ENCODE measurements at places on chromosomes 6 and 20.

DNA sequence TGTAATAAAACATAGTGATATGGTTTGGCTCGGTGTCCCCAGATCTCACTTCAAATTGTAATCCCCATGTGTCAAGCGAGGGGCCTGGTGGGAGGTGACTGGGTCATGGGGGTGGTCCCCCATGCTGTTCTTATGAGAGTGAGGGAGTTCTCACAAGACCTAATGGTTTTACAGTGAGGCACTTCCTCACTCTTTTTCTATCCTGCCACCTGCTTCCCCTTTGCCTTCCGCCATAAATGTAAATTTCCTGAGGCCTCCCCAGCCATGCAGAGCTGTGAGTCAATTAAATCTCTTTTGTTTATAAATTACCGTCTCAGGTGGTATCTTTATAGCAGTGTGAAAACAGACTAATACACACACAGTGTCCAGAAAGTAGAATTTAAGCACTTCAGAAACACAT lies 78.5 kb downstream of the REPS1 start:
- no peak for DNase-seq

- DNase-seq = no peak
These were observed 38.8 kb downstream of the SESN1 start for GRCh38 chr6:109055771-109056235.

DNA sequence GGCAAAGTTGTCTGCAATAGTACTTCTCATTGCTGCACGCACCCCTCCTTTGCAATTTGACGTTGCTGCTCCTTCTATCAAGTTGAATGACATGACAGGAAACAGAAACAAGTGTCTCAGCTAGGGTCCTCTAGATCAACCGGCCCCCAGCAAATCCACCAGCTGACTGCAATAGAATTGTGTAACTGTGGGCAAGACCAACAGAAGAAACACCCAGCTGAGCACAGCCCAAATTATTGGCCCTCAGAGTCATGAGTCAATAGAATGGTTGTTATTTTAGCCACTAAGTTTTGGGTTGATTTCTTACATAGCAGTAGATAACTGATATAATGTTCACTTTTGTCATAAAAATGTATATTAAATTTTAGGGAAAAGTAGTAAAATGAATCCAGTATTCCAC lies 202.7 kb downstream of the MAFB start:
- no peak for DNase-seq

DNA sequence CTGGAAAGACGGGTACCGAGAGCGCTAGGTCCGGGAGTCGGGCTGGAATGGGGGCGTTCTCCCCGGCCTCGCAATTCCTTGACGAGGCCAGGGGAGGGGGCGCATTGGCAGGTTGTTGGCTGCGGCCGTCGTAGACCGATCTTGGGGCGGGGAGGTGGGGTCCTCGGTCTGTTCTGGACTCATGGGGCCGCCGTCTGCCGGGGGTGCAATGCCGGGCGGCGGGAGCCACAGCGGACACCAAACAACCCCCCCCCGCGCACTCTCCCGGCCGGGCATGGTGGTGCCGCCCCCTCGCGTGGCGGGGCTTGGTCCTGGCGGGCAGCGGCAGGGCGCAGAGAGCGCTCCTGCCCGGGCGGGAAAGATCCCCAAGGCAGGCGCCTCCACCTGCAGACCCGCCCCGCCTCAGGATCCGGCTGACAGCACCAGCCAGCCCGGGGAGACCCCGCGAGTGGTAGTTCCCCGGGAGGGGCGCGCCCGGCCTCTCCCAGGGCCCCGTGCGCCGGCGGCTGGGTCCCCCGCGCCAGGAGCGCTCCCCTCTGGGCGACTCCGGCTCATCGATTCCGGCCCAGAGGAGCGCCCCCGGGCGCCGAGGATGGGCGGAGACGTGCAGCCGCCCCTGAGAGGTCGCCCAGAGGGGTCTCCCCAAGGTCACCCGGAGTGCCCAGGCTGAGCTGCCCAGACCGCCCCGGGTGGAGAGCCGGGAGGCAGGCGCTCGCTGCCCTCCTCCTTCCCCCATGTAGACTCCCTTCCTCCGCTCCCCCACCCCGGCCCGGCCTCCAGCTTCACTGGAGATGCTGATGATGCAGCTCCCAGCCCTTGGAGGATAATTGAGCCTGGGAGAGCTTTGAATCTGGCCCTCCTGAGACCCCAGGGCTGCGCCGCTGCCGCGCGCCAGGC lies 709 bp downstream of the PPP1R16B start:
- DNase-seq = no peak

DNA sequence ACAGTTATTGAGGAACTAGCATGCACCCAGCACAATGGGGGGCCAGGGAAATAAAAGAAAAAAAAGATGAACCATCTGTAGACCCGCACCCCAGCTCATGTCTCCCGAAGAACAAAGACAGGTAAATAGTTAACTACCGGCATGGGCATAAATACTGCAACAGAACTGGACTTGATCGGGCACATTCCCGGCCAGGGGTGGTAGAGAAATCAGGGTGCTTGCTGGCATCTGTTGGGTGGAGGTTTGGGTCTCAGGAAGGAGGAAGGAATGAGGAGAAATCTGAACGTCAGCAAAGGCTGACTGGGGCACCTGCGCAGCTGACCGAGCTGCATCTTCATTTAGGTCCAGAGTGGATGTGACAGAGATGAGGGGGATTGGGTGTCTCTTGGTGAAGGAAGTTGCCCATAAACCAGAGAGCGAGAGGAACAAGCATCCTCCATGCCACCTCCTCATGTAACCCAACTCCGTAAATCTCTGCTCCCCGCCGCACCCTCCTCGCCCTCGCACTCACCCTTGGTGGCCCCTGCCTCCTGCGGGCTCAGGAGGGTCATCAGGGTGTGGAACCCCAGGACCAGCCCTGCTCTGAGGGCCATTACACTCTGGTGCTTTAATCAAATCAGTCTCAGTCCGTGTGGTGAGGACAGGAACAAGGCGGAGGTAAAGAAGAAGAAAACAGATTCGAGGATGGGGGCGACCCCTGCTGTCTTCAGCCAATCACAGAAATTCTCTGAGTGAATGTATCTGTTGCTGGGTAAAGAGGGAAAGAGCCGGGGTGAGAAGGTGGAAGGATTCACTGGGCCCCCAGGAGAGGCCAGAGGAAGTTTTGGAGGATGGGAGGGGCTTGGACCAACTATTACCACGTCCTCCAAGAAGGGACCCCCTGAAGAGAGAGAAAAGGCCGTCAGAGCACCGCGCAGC lies at the start of gene HLA-DOA:
Gene HLA-DOA, minus strand, starts transcription at position 648 of the 918 bp plus-strand sequence.
- peak; percentile 62 for DNase-seq

DNA sequence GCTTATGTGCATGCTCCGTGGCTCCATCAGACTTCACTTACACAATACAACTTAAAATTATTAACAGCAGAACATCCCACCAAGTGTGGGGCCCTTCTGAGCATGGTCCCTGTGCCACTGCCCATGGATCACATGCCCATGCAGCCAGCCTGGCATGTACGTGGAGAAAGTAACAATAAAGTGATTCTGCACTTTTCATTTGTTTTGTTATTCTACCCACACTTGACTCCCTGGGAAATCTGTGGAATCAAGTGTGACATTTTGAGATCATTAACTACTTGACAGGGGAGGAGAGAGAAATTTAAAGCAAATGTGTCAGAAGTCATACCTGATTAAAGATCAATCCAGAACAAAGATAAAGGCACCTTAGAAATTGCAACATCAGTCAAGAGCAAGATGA lies 112.0 kb downstream of the ISM1 start:
- no peak for DNase-seq

DNA sequence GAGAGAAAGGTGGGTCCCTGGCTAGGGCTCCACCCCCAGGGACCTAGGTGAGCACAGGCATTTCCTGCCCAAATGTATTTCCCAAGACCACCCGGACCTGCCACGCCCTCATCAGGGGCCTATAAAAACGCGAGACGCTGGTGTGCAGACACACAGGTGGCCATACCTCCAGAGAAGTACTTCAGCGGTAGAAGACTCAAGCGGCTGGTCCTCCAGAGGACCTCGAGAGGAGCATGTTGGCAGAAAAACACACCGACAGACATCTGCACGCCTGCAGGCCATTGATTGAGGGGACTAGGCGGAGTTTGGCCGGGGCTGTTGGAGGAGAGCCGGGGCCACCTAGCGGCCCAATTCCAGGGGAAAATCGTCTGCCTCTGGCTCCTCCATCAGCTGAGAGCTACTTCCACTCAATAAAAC lies 695.8 kb upstream of the MMS22L start:
- DNase-seq = peak; percentile 1

- peak; percentile 17 for DNase-seq
These were observed 923 bp downstream of the GMDS start for GRCh38 chr6:2244261-2245102.

DNA sequence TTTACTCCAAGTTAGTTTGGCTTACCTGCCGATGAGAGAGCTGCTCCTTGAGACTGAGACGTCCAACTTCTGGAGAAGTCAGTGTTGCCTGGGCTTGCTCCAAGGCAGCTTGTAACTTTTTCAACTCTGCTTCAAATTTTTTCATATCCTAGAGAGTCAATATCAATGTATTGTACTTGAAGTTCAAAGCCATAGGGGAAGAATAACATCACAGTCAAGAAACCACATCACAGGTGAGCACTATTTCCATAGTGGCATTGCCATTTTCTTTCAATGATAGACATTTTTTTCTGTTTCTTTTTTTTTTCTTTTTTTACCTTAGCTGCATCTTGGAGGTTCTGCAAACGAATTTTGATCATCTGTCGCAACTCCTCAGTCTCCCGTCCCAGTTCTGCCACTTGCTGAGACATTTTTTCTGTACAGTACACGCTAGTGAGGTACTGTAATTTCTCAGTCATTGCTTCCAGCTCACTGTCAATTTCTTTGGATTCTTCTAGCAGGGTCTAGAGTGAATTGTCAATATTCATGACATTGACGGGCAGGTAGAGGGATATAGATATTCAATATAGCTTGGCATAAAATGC lies 326.7 kb downstream of the SYNE1 start:
- peak; percentile 83 for DNase-seq

DNA sequence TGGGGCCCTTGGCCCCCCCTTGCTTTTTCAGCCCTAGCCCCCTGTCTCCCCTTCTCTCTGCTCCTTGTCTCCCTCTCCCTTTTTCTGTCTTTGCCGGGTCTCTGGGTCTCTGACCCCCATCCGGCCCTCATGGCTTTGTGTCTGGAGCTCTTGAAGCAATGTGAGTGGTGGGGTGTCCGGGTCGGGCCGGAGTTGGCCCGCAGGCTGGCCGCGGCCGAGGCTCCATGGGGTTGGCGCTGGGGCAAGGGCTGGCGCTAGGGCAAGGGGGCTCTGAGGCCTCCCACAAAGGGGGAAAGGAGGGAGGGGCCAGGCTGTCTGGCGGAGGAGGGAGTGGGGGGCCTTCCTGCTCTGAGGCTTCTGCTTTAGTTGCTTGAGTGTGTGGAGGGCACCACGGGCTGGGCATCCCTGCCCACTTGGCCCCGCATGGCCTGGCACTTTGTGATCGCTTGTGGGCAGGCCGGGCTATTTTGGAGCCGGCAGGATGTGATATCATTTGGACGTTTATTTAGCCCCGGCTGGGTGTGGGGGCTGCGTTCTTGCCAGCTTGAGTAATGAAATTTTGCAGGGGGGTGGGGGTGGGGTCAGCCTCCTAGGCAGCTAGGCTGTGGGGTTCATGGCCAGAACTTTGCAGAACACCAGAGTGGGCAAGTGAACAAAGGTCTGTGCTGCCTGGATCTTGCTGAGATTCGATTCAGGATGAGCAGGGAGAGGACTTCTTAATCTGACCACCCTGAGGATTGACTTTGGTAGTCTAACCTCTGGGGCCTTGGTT lies 78.7 kb upstream of the MYL9 start:
- DNase-seq = no peak

GRCh38 chr6:26392932-26393636 lies 9.0 kb upstream of the BTN3A1 start:
- DNase-seq = no peak

- DNase-seq = no peak
These were observed 29.7 kb downstream of the GINS1 start for GRCh38 chr20:25437153-25437581.

GRCh38 chr6:17012421-17013225 lies 89.2 kb upstream of the STMND1 start:
- DNase-seq = no peak

DNA sequence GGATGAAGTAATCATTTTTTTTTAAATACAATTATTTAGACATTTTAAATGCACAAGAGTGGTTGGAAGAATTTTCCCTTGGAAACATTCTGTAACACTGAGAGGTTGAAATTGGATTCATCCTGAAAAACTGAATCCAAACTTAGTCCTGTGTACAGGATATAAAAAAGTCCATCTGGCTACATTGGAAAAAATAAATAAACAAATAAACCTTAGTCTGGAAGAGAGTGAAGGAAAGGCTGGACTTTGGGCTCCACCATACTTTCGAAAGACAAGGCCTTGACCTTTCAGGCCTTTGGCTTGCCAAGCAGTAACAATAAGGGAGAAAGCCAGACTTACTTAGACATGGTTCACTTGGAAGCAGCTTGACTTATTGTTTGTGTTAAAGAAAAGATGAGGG lies 664.3 kb downstream of the TENT5A start:
- DNase-seq = no peak

DNA sequence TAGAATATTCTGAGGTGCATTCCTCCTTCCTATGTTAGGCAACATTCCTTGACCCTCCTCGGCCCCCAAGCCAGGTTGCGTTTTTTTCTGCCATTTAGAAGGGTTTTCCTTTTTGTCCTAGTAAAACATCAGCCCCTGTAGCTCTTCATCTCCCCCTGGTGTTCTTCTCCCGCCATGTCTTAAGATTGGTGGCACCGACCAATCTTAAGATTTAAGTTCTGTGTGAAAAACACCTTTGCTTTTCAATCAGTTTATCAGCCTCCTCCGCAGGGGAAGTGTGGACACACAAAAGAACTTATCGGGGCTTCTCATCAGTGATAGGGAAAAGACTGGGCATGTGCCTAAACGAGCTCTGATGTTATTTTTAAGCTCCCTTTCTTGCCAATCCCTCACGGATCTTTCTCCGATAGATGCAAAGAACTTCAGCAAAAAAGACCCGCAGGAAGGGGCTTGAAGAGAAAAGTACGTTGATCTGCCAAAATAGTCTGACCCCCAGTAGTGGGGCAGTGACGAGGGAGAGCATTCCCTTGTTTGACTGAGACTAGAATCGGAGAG lies 719 bp upstream of the EDN1 start:
- DNase-seq = peak; percentile 41

GRCh38 chr6:21026576-21027273 lies 492.5 kb downstream of the CDKAL1 start:
- no peak for DNase-seq

GRCh38 chr6:37648465-37649330 lies 49.0 kb downstream of the MDGA1 start:
- DNase-seq = no peak

- no peak for DNase-seq
These were observed 1.5 kb downstream of the AGER start for GRCh38 chr6:32182555-32182981.

GRCh38 chr6:111623046-111623718 lies 17.5 kb upstream of the TRAF3IP2 start:
- DNase-seq = no peak

DNA sequence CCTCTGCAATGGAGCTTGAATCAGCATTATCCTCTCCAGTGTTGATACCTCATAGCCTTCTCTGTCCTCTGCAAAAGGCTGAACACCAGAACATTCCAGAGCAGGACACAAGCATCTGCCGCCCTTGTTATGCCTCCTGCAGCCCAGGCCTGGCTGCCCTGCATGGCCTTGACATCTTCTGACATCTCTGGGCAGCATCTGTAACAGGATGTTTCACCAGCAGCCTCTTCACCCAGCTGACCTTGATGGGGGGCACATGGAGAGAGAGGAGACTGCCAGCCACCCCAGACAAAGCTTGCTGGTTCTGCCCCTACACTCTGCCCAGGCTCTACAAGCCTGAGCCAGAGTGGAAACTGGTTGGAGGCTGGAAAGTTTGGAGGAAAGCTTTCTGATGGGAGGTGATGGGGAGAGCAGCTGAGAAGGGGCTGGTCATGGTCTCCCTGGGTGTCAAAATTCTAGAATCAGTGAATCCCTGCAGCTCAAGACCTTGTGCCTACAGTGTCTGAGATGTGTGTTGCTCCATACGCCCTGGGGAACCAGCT lies 145.1 kb downstream of the MRPL14 start:
- no peak for DNase-seq

Measured in Jurkat, Clone E6-1 (cell line).